ENCODE measurements at places on chromosomes 6 and 20.
A peak's percentile ranks its signal among the peaks of the same experiment; 100 is the strongest.

DNA sequence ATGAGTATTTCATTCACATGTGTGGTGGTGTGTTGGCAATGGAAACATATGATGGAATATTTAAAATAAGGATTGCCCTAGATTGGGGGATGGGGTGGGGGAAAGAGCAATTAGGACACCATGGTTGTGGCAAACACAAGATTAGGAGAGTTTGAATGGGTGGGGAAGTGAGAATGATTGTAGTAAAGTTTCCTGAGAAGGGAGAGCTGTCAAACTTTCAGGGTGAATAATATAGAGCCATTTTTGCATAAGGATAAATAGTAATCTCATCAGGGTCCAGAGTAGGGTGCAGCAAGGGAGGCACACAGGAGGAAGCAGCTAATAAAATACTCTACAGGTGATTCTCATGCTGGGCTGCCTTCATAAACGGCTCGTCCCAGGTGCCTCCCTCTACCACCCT is 294.9 kb upstream of the MARCKS start:
- DNase-seq: no peak

DNA sequence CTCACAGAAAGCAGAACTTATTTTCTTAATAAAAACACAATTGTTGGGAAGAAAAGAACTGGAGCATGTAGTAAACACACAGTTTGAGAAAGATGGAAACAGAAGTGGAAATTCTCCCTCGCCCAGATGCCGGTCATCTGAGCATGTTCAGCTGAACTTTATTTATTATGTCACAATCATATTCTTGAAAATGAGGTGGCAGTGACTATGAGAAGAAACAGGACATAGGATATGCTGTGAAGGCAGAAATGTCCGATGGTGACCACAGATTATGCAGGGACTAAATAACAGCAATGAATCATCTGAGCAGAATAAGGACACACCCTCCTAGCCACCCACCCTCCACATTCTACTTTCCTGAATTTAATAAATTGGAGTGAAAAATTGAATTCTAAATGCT is 425.3 kb upstream of the NOX3 start:
- DNase-seq: no peak

GRCh38 chr6:161214722-161215121 is 59.1 kb downstream of the AGPAT4 start:
- DNase-seq: no peak

DNA sequence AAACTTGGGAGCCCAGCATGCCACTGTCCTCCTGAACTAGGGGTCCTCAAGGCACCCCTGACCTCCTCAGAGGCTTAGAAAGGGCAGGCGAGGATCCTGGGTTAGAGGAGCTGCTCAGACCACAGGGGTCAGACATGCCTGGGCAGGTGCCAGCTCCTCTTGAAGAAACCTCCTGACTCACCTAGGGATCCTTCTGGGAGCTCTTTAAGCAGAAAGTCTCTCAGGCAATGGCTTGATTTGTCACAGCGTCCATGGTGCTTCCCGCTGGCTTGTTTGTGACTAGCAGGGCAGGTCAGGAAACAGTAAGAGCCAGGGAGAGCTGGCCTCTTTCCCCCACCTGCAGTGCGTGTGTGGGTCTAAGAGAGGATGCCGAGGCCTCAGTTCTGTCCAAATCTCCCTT is 174.5 kb upstream of the SNX9 start:
- no peak for DNase-seq

DNA sequence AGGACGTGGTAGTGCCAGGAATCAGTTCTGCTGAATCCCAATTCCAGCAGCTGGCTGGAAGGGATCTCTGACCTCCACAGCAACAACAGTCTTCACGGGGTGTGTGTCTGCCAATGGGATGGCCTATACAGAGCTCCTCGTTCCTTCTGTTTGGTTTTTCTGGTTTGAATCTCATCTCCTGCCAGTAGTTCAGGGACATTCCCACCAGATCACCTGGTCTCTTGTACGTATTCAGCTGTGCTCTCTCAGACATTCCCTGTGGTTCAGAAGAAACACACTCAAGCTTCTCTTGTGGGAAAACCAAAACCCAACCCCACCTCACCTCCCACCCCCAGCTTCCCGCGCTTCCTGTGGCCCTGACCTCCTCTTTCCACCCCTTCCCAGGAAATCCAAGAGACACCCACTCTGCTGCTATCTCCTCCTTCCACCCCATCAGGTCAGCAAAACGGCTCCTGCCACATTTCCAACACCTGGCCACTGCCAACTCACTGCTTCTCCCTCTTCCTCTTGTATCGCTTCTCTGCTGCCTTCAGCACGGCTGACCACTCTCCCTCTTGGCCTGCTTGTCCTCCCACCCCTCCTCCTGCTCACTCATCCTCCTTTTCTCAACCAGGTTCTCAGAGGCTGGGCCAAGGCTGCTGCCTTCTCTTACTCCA is 63.3 kb upstream of the PTGIS start:
- no peak for DNase-seq

- DNase-seq: no peak
Measured at GRCh38 chr6:138032571-138032970, 74.6 kb downstream of the PERP start.

DNA sequence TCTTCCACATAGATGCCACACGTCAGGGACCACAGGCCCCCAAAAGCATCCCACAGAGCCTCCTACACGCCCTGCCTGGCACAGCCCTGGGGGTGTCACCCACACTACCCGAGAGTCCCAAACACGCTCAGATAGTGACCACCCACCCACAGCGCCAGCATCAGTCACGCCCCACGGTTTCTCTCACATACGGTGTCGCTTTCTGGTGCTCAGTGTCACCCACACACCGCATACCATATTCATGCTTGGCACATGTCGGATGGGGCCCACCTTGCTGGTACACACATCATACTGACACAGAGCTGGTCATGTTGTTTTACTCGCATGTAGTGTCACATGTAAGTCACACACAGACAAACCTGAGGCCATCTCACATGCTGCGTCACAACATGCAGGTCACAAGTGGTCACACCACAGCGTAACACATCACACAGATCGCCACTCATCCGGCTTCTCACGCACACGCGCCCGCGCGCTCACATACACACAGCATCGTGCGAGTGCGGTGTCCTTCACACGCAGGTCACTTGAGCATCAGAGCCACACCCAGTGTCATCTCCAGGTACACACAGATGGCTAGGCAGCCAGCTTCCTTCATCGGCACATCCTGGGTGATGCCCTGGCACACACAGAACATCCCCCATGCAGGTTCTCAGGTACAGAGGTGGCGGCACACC is 3.4 kb downstream of the TEAD3 start:
- DNase-seq: no peak

GRCh38 chr6:105794239-105794638 is 291.9 kb upstream of the PRDM1 start:
- peak; percentile 60 for DNase-seq

GRCh38 chr6:5130135-5130866 is 45.2 kb downstream of the PPP1R3G start:
- no peak for DNase-seq

DNA sequence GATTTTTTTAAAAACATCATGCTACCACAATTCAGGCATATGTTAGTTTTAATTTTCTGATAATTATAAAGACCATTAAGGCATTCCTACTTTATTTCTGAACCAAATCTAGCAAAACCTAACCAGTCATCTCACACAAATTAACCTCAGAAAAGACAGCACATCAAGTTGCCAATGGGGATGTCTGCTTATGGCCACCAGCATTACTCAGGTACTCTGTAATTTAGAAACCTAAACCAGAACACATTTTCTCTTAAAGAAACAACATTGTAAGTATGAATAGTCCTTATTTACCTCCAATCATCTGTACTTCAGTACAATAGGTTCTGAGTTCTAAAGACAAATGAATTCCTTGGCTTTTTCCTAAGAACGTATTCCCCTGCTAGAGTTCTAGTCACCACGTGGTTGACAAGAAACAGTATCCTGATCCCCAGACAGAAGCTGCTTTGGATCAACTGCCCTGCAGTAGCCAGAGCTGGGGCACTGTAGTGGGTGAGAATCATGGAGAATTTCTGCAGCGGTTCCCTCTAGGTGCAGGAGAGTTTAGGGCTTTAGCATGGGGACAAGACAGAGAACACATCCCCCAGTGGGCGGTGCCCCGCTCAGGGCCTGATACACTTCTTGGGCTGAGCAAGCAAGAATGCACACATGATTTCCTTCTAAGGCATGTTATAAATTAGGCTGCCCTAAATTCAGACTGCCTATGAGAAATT is 15.4 kb downstream of the GCLC start:
- DNase-seq: no peak

DNA sequence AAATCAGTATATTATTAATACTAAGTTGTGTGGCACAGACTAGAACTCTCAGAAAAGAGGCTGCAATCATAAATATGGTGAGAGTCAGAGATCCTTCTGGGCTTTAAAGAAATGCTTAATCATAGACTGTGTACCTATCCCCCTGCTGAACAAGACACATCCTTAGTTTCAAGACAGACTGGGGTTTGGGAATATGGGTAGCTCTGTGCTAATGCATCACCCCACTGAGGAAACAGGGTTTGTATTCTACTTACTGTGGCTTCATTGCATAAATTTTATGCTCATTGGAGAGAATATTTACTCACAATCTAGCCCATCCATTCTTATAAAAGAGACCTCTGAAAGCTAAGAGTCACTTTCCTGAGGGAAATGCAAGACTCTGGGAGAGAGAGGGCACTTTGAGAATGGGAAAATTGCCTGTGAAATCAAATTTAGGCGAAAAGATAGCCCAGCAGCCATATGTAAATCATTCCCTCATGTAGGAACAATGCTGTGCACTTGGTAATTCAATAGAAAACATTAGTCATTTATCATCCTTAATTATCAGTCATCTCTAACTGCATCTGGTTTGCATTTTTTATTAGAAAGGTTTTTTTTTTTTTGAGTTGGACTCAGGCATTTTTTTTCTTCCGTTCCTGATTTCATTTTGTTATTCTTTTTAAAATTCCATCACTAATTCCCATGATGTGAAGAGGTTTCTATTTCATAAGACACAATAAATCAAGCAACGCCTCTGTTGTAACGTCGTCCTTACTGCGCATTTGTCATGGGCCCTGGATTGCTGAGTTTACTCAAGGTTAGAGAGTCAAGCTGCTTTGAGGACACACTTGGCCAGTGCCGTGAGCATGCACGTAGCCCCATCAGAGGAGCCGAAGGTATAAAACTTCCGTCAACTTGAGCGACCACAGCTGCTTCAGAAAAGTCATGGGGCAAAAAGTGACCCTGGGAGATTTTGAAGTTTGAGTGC is 91.8 kb downstream of the TRMT11 start:
- no peak for DNase-seq

GRCh38 chr6:18445228-18445627 is 58.1 kb downstream of the RNF144B start:
- no peak for DNase-seq

- DNase-seq: no peak
Measured at GRCh38 chr20:35240811-35241293, 14.4 kb downstream of the MMP24 start.

Data from RPMI8226 (cell line).